Breast epithelium (tissue), 4 donors: ENCODE measurements at places on chromosomes 7 and 10. TPM values are rescaled to one million over a fixed set of nuclear protein-coding genes. Genes with fewer than 3 reads are reported as not detected.

GRCh38 chr10:48806342-48806741, 121.7 kb downstream of the WDFY4 start:
- no peak for DNase-seq

DNA sequence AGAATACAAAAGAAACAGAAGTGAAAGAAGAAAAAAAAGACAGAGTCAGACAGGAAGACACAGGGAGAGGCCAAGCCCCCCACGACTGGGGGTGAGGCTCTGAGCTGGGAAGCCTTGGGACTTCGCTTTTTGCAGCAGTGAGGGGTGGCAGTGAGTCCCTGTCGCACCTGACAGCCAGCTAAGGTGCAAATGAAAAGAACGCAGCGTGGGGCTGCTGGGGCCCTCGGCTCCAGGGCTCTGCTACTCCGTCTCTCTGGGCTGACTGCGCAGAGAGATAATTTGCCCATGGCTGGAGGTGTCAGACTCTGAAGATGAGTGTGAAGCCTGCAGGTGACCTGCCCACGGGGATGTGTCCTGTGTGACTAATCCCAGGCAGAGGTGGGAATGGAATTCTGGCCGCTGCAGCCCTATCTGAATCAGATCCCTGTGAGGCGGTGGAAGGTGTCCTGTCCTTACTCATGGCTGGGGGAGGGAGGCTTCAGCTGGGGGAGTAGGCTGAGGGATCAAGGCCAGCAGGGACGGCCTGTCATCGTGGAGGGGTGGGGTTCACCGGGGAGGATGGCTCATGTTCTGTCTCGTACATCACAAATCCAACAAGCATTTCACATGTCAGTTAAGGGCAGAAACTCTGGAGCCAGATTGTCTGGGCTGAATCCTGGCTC, 96.4 kb downstream of the SLIT1 start:
- DNase-seq, result no peak

DNA sequence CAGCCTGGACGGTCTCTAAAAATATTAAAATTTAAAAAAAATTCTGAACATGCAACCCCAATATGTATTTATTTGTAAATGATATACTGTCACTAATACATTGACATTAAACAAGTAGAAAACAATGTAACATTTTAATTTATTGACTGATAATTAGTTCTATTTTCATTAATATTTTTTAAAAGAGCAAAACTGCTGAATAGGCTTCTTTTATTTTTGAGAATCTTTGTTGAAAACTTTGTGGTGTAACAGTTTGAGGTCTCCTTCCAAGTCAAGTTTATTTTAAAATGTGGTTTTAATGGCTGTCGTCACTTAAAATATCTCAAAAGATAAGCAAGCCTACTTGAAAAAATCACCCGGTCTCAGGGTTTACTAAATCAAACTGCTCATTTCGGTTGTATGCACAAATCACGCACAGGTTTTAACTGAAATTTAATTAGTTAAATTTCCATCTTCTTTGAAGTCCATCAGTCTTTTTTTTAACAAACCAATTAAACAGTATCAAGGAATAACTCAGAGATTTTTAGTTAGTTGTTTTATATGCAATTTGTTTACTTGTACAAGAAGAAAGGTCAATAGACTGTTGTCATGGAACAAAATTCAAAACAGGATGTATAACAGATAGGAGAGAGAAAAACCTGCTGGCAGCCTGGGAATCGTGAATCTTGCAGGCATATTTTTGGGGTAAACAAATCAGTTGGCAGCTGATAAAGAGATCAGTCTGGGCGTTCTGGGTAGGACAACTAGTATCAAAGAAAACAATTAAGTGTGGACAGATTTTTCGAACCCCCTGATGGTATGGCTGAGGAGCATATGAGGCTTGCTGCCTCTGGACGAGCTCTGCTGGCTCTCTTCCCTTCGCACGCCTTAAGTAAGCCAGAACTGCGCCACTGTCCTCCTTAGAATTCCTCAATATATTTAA, 9.7 kb upstream of the EDRF1 start:
- no peak for DNase-seq

DNA sequence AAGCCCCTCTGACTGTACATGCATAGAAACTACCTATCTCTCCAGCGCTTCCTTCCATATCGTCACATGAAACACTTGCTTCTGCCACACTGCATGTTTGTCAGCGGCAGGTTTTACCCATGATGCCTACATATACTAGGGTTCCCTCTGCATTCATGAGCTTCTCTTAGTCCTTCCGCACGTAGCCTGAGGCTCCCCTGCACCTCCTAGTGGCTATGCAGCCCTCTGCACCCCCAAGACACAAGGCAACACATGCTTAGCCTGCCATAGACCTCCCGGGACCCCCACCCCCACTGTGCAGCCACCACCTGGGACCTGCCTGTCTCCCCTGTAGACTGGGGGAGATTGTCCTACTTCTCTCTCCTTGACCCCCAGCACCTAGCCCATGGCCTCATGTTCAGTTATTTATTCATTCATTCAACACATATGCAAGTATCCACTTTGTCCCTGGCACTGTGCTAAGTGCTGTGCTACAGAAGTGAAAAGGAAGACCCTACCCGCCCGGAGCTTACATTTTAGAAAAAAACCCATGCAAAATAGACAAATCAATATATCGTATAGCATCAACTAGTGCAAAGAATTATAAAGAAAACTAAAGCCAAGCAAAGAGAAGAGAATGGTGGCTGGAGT, 23.5 kb downstream of the TMEM273 start:
- DNase-seq, result no peak

PITX3 gene
- total RNA-seq, result not detected
